HT-29 (cell line): ENCODE measurements at places on chromosomes 16 and 17. TPM values are rescaled to one million over a fixed set of nuclear protein-coding genes. Genes with fewer than 3 reads are reported as not detected.

GRCh38 chr17:45146890-45147580 is 1.2 kb upstream of the HEXIM1 start:
- peak; percentile 66 for DNase-seq

DNA sequence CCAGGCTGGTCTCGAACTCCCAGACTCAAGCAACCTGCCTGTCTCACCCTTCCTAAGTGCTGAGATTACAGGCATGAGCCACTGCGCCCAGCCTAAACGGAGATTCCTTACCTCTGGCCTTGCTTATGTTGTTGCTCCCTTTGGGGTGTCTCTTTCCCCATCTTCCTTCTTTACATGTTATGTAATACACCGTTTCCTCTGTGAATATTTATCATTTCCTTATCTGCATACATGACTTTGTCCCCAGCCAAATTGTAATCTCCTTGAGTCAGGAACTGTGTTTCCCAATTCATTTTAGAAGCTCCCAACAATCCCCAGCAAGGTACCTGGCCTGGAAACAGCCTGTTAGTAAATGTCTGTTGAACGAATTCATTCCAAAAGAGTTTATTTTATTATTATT is 15.7 kb downstream of the COPZ2 start:
- DNase-seq: no peak

The STH gene
- not detected in 2 replicates for total RNA-seq

GRCh38 chr16:84607061-84607460 is 10.8 kb downstream of the COTL1 start:
- no peak for DNase-seq

GRCh38 chr17:38798614-38799500 is 499 bp downstream of the PIP4K2B start:
- peak; percentile 60 for DNase-seq

The PIK3R5 gene
- total RNA-seq: not detected in 2 replicates

DNA sequence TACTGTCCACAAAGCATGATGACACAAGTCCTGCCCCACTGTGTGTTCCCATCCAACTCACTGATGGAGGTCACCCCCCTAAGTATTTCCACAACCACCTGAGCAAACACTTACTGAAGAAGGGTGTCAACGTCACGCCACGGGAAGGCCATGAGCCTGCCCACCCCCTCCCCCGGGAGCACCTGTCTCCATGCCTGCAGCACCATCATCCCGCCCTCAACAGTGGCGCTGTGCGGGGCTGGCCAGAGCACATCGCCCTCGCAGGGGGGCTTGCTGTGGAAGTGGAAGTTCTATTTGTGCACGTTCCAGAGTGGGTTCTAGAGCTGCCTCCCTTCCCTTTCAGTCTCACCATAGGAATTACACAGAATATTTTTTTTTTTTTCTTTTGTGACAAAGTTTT is 4.3 kb upstream of the MBTPS1 start:
- no peak for DNase-seq

DNA sequence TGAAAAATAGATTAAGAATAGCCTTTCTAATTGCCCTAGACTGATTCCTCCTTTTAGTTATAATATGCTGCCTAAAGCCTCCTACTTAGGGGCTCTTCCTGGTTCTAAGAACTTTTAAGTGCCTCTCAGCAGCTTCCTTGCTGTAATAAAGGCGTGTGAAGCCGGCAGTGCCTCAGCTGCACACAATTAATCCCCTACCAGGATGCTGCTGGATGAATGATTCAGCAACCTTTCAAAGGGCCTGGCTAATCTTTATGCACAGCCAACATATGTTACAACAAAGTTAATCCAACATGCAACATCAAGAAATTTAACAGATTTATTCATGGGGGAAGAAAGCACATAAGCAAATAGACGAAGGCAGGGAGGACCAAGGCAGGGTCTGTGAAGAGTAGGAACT is 145.2 kb downstream of the PMP22 start:
- DNase-seq: no peak

- no peak for DNase-seq
Measured at GRCh38 chr16:58411736-58412614, 19.7 kb downstream of the GINS3 start.

GRCh38 chr17:28747801-28748750 is 4.3 kb downstream of the TRAF4 start:
- no peak for DNase-seq

DNA sequence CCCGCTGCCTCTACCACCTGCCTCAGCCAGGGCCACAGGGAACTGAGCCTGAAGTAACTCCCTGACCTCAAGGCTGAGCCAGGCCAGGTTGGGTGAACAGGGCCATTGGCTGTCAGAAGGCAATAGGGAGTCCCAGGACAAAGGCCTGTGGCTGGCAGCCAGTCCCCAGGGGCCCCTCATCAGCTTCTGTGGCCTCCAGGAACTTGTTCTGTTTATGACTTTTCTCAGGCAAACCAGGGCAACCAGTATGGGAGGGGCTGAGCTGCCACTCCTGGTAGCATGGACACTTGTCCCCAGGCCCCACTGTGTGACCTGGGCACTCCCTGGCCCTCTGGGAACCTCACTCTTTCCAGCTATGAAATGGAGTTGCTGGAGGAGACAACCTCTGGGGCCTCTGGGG is 40.1 kb downstream of the CPNE2 start:
- peak; percentile 64 for DNase-seq

- no peak for DNase-seq
Measured at GRCh38 chr17:82845163-82845807, 5.5 kb upstream of the ZNF750 start.

The CASKIN1 gene
- total RNA-seq: 0.08 and 2.5 TPM in 2 replicates

DNA sequence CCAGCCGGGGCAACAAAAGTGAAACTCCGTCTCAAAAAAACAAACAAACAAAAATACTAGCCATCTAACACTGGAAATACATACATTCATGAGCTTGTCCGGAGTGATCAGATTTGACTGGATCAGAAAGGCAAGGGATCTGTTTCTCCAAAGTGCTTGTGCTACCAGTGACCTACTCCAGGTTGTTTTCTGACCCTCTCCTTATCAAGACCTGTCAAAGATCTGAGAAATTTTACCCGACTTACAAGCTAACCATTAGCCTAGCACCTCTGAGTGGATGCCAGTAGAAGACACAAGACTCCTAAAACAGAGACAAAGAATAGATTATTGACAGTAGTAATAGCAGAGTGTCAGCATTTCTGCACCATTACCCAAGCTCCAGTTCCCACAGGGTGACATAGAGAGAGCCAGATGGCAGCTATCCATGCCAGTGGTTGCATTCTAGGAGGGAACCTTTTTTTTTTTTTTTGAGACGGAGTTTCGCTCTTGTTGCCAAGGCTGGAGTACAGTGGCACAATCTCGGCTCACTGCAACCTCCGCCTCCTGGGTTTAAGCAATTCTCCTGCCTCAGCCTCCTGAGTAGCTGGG is 9.8 kb downstream of the ASPA start:
- no peak for DNase-seq

The GPRC5C gene
- 145 and 149 TPM in 2 replicates for total RNA-seq

DNA sequence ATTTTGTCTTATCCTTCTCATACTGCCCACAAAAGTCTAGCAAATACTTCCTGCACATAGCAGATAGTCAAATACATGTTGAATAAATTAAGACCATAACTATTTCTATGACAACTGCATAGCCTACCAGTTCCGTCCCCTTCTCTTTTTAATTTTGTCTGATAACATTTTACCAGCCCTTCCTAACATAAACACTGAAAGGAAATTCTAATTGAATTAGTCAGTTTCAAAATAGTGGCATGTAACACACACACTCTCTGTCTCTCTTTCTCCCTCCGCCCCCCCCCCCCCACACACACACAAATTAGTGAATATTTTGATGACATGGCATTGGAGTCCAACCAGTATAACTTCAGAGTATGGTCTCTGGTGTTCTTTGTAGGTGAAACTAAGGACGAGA is 41.8 kb downstream of the TNRC6C start:
- no peak for DNase-seq

The SLFN14 gene
- total RNA-seq: not detected in 2 replicates

- peak; percentile 50 for DNase-seq
Measured at GRCh38 chr16:85567101-85567866, 45.8 kb upstream of the GSE1 start.

The LGALS9C gene
- total RNA-seq: 0.10 TPM in 1 of 2 replicates, not detected in the other

DNA sequence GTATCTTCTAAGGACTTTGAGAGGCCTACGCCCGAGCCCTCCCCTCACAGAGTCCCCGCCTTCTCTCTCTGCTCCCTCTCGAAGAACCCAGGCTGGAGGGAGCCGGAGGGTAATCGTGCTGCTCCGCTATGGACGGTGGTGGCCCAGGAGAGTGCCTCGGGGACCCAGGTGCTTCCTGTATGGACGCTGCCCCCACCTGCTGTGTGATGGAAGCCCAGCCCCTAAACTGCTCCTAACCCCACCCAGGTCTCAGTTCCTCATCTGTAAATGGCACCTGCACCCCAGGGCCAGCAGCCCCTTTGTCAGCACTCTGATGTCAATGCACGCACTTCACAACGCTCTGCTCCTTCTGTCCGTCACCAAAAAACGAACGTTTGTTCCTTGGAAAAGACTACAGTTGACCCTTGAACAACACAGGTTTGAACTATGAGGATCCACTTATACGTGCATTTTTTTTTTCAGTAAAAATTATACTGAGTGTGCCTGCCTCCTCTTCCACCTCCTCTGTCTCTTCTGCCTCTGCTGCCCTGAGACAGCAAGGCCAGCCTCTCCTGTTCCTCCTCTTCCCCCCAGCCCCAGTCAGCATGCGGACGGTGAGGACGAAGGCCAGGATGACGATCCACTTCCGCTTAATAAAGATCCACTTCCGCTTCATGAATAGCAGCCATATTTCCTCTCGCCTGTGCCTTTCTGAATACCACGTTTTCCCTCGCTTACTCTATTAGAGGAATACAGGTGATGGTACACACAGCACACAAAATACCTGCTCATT is 118.3 kb downstream of the BANP start:
- no peak for DNase-seq

The DNAJC7 gene
- total RNA-seq: 49.1 and 52.8 TPM in 2 replicates

DNA sequence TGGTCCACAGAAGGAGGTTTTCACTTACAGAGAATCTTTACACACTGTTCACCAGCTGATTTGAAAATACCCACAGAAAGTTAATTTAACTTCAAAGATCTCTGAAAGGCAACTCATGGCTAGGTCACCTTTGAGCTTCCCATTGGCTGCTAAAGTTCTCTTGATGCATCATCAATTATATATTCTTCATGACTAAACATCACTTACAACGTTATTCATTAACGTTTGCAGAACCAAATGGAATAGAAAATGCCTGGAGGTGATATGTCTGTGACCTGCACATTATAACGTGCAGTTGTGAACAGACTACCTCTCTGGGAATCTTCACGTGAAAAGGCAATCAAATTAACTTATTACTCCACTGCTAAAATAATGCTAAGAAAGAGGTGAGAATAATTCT is 238.5 kb downstream of the ZFHX3 start:
- no peak for DNase-seq

- DNase-seq: no peak
Measured at GRCh38 chr16:85162478-85163277, 50.4 kb upstream of the CIBAR2 start.

DNA sequence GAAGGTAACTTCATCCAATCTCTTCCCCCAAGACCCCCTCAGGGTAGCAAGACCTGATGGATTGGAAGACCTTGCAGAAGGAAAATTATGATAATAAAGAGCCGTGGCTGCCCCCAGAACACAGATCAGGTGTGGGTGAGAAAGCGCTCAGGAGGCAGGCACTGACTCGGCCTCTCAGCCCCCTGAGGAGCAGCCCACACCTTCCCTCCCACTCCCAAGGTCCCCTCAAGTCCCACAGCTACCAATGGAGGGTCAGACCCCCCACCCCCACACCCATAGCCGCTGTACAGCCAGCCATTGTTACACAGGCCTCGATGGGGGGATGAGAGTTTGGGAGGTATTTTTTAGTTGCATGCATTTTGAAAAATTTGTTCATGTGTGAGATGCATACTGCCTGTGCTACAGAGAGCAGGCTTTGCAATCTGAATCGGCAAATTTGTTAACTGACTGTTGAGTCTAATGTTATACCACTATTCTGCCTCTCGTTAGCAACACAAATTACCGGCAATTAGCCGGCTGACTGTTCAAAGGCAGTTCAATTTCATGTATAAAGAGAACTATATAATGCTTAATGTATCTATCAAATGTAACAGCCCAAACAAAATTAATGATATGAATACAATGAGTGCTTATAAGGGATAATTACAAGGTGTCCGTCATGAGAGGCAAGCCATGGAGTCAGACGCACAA is 211.7 kb downstream of the C16orf78 start:
- DNase-seq: no peak

- DNase-seq: no peak
Measured at GRCh38 chr17:8913879-8914278, 46.4 kb upstream of the PIK3R6 start.

The TMEM100 gene
- not detected in 2 replicates for total RNA-seq

GRCh38 chr17:3575511-3575910 is 17.9 kb upstream of the TRPV3 start:
- no peak for DNase-seq

- no peak for DNase-seq
Measured at GRCh38 chr16:81712681-81713080, 66.4 kb upstream of the PLCG2 start.

The DOC2B gene
- 0.97 TPM in 1 of 2 replicates, not detected in the other for total RNA-seq

GRCh38 chr16:296276-296675 is 13.3 kb downstream of the PDIA2 start:
- DNase-seq: no peak

The HGS gene
- total RNA-seq: 177 and 183 TPM in 2 replicates

GRCh38 chr16:13331918-13332317 is 430.5 kb downstream of the SHISA9 start:
- no peak for DNase-seq

The SOX8 gene
- 0.08 and 0.61 TPM in 2 replicates for total RNA-seq

DNA sequence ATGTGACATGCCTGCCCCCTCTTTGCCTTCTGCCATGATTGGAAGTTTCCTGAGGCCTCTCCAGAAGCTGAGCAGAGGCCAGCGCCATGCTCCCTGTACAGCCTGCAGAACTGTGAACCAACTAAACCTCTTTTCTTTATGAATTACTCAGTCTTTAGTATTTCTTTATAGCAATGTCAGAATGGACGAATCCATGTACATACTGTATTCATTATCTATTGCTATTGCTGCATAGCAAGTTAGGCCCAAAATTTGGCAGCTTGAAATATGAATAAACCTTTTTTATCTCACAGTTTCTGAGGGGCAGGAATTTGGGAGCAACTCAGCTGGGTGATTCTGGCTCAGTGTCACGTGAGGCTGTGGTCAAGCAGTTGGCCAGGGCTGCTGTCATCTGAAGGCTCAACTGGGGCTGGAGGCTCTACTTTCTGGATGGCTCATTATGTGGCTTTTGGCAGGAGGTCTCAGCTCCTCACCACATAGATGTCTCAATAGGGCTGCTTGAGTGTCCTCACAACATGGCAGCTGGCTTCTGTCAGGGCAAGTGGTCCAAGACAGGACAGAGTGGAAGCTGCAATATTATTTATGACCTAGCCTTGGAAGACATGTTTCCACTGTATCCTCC is 40.0 kb downstream of the SOCS1 start:
- DNase-seq: no peak

The CDC27 gene
- 36.1 and 43.2 TPM in 2 replicates for total RNA-seq
